ENCODE measurements at places on chromosomes 5 and 9. TPM values are rescaled to one million over a fixed set of nuclear protein-coding genes. Genes with fewer than 3 reads are reported as not detected.
A peak's percentile ranks its signal among the peaks of the same experiment; 100 is the strongest.

Gene BHMT2
- 0.64 TPM for total RNA-seq

GRCh38 chr9:33465596-33466564 is 7.8 kb downstream of the NOL6 start:
- H3K27ac ChIP-seq = no peak overlapping the region
- H3K4me1 ChIP-seq = no peaks in the 10 kb centered on the region
- no peaks in the 10 kb centered on the region for H3K27me3 ChIP-seq
- DNase-seq = no peak
- peaks cover 14% of the 10 kb centered on the region for H3K36me3 ChIP-seq

GRCh38 chr9:91073811-91074771 is 272.5 kb downstream of the SYK start:
- H3K4me3 ChIP-seq = no peak overlapping the region
- H3K27ac ChIP-seq = no peak overlapping the region
- DNase-seq = no peak
- peaks cover 9% of the 10 kb centered on the region for H3K27me3 ChIP-seq

GRCh38 chr9:93541581-93542349 is 34.6 kb upstream of the PHF2 start:
- H3K36me3 ChIP-seq = peaks cover 5% of the 10 kb centered on the region
- no peak overlapping the region for H3K4me3 ChIP-seq
- no peaks in the 10 kb centered on the region for H3K27me3 ChIP-seq
- H3K27ac ChIP-seq = no peak overlapping the region

Gene NXNL2
- 0.31 TPM for total RNA-seq

Gene CSNK1A1
- 213 TPM for total RNA-seq

Gene SEMA4D
- total RNA-seq = 65.3 TPM

Gene KCNT1
- total RNA-seq = 0.16 TPM

- peaks cover 2% of the 10 kb centered on the region for H3K4me1 ChIP-seq
- no peak overlapping the region for H3K4me3 ChIP-seq
- no peaks in the 10 kb centered on the region for H3K27me3 ChIP-seq
- DNase-seq = no peak
- H3K36me3 ChIP-seq = no peaks in the 10 kb centered on the region
Measured at GRCh38 chr5:160788102-160788660, 63.8 kb downstream of the ATP10B start.

DNA sequence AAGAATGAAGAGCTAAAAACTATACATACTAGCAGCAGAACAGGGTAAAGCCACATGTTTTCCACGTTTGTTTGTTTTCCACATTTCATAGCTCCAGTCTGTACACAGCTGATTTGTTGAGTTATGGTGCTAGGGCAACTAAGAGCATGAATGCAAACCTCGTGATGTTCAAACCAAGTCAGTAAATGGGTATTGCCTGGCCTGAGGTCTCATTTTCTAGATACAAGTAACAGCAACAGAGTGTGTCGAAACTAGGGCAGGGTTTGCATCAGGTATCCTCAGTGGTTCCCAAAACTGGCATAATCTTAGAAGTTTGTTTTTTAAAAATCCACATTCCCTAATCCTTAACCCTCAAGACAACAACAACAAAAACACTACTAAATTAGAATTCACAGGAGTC is 89.3 kb downstream of the CEMIP2 start:
- no peaks in the 10 kb centered on the region for H3K36me3 ChIP-seq
- peaks cover 5% of the 10 kb centered on the region for H3K4me1 ChIP-seq
- H3K27me3 ChIP-seq = no peaks in the 10 kb centered on the region
- H3K27ac ChIP-seq = no peak overlapping the region
- DNase-seq = no peak

GRCh38 chr5:140338336-140338735 is 8.1 kb downstream of the HBEGF start:
- no peak overlapping the region for H3K27ac ChIP-seq
- H3K4me1 ChIP-seq = no peaks in the 10 kb centered on the region
- DNase-seq = no peak
- peaks cover 2% of the 10 kb centered on the region for H3K36me3 ChIP-seq
- H3K4me3 ChIP-seq = no peak overlapping the region

GRCh38 chr5:61004448-61004847 is 59.4 kb downstream of the NDUFAF2 start:
- H3K27me3 ChIP-seq = no peaks in the 10 kb centered on the region
- peaks cover 1% of the 10 kb centered on the region for H3K36me3 ChIP-seq
- peaks cover 16% of the 10 kb centered on the region for H3K4me1 ChIP-seq
- no peak for DNase-seq
- H3K4me3 ChIP-seq = no peak overlapping the region

Gene EMB
- total RNA-seq = 31.1 TPM

GRCh38 chr9:27421577-27421976 is 102.5 kb upstream of the IFNK start:
- H3K4me3 ChIP-seq = no peak overlapping the region
- no peak overlapping the region for H3K27ac ChIP-seq
- peaks cover 15% of the 10 kb centered on the region for H3K36me3 ChIP-seq
- no peak for DNase-seq

Gene SPATA31C1
- total RNA-seq = not detected

GRCh38 chr9:87201351-87201751 is 254.0 kb upstream of the GAS1 start:
- H3K36me3 ChIP-seq = no peaks in the 10 kb centered on the region
- H3K4me1 ChIP-seq = no peaks in the 10 kb centered on the region
- DNase-seq = no peak
- H3K27ac ChIP-seq = no peak overlapping the region
- no peak overlapping the region for H3K4me3 ChIP-seq
- peaks cover 45% of the 10 kb centered on the region for H3K27me3 ChIP-seq

DNA sequence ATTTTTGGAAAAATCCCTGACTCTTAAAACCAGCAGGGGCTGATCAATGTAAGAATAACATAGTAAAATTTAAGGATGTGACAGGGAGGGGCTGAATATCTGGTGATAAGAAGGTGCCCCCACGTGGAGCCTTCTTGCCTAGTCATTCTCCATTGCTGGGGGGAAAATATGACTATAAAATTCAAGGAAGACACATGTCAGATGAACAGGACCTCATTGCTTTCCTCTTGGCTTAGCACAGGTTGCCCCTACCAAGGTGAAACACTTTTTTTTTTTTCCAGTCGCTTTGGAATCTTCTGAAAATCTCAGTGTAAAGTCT is 310.9 kb downstream of the EFNA5 start:
- no peaks in the 10 kb centered on the region for H3K36me3 ChIP-seq
- DNase-seq = no peak
- no peaks in the 10 kb centered on the region for H3K27me3 ChIP-seq
- no peaks in the 10 kb centered on the region for H3K4me1 ChIP-seq

- H3K27ac ChIP-seq = no peak overlapping the region
- no peaks in the 10 kb centered on the region for H3K36me3 ChIP-seq
- no peak for DNase-seq
- peaks cover 3% of the 10 kb centered on the region for H3K4me1 ChIP-seq
- no peak overlapping the region for H3K4me3 ChIP-seq
Measured at GRCh38 chr5:71782393-71782770, 63.3 kb downstream of the CARTPT start.

Gene TPRN
- total RNA-seq = 20.7 TPM

DNA sequence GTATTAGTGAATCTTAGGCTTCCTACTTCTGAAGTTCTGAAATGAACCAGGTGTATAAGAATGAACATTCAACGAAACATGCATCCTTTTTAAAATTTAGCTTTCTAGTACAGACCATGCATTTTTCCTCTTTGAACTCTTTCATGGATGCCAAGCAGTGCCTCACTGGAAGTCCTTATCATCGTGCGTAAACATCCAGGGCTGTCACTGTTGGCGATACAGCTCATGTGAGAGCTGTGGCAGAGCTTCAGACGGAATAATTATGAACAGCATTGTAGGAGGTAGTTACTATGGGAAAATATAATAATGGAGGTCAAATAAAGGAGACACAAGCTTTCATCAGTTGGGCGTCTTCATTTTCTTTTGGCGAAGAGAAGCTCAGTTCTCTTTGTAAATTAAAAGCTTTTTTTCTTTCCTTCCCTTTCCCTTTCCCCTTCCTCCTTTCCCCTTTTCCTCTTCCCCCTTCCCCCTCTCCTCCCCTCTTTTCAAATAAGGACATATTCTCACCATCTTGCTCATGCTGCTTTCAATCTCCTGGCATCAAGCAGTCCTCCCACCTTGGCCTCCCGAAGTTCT is 167.3 kb downstream of the KDM4C start:
- peaks cover 3% of the 10 kb centered on the region for H3K36me3 ChIP-seq
- no peak overlapping the region for H3K4me3 ChIP-seq
- peaks cover 33% of the 10 kb centered on the region for H3K4me1 ChIP-seq
- H3K27ac ChIP-seq = peak overlapping the region; percentile 61

GRCh38 chr9:134996591-134997530 is 79.1 kb upstream of the FCN1 start:
- no peaks in the 10 kb centered on the region for H3K36me3 ChIP-seq
- H3K27me3 ChIP-seq = peaks cover 10% of the 10 kb centered on the region
- no peaks in the 10 kb centered on the region for H3K4me1 ChIP-seq

Gene ZNF618
- total RNA-seq = 75.3 TPM

- DNase-seq = no peak
- no peak overlapping the region for H3K4me3 ChIP-seq
Measured at GRCh38 chr5:172796306-172796705, 25.3 kb upstream of the DUSP1 start.

Gene PDZD2
- 2.4 TPM for total RNA-seq

Gene ARL15
- total RNA-seq = 30.0 TPM

Gene RGMB
- 24.4 TPM for total RNA-seq

DNA sequence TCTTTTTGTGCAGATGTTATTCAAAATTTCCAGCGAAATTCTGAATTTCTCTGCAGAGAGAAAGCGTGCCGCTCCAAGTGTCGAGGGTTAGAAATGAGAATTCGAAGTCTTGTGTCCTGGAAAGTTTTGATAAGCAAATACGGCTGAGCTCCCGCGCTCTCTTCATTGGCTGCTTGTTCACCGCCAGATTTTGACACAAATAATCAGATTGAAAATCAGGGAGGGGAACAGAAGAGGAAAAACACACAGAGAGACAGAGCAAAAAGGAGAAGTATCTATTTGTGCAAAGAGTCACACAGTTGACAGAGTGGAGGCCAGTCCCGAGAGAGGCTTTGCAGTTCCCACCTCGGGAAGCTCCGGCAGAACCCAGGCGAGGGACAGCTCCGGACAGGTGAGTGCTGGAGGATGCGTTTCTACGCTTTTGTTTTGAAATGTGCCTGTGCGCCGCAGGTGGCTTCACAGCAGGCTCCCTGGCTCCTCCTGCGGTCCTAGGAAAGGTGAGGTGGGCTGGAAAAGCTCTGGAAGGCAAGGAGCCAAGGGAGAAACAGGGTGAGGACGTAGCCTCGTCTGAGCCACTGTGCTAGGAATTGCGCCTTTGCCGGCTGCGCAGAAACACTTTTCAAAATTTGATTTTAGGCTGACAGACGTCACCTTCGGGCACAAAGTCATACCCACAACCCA is at the start of gene GFI1B:
TSS of gene GFI1B (plus strand) at position 244 of the 681 bp plus-strand sequence. CDS start 7,985 bp downstream, outside the sequence.
- no peak within 1 kb of the TSS for H3K4me3 ChIP-seq
- DNase-seq = no peak
- H3K36me3 ChIP-seq = no peaks in the 10 kb centered on the region
- H3K4me1 ChIP-seq = peaks cover 7% of the 10 kb centered on the region

GRCh38 chr5:171316258-171317121 is 7.4 kb downstream of the TLX3 start:
- peaks cover 87% of the 10 kb centered on the region for H3K27me3 ChIP-seq
- no peaks in the 10 kb centered on the region for H3K36me3 ChIP-seq
- no peak overlapping the region for H3K4me3 ChIP-seq
- no peak overlapping the region for H3K27ac ChIP-seq
- DNase-seq = no peak
- H3K4me1 ChIP-seq = peaks cover 2% of the 10 kb centered on the region

DNA sequence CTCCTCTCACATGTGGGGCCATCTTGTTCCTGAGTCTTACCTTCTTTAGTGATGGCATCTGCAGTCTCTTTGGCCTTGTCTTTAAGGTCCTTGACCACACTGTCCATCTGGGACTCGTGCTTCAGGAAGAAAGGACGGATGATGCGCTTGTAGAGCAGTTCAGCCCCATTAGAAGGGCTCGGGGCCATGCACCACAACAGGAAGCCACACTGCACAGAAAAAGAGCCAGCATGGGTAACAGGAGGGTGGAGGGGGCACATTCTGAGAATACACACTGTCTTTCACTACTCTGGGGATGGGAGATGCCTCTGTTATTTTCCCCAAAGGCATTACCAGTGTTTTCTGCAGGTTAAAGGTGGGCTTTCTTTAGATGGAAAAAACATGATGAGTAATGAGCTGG is 25.9 kb downstream of the SRP19 start:
- no peak overlapping the region for H3K4me3 ChIP-seq
- no peaks in the 10 kb centered on the region for H3K4me1 ChIP-seq
- H3K27me3 ChIP-seq = no peaks in the 10 kb centered on the region
- H3K36me3 ChIP-seq = peaks cover 15% of the 10 kb centered on the region
- no peak overlapping the region for H3K27ac ChIP-seq

Gene KCNV2
- total RNA-seq = not detected

- H3K27me3 ChIP-seq = no peaks in the 10 kb centered on the region
- peaks cover 2% of the 10 kb centered on the region for H3K36me3 ChIP-seq
- H3K4me1 ChIP-seq = no peaks in the 10 kb centered on the region
- DNase-seq = no peak
- H3K27ac ChIP-seq = no peak overlapping the region
Measured at GRCh38 chr9:94767331-94768072, 41.0 kb downstream of the AOPEP start.

GRCh38 chr5:41542183-41542582 is 31.8 kb upstream of the PLCXD3 start:
- no peak overlapping the region for H3K4me3 ChIP-seq
- H3K36me3 ChIP-seq = no peaks in the 10 kb centered on the region
- H3K4me1 ChIP-seq = no peaks in the 10 kb centered on the region
- no peaks in the 10 kb centered on the region for H3K27me3 ChIP-seq
- H3K27ac ChIP-seq = no peak overlapping the region
- DNase-seq = no peak

- H3K27me3 ChIP-seq = no peaks in the 10 kb centered on the region
- no peak overlapping the region for H3K27ac ChIP-seq
- H3K36me3 ChIP-seq = no peaks in the 10 kb centered on the region
- DNase-seq = no peak
- peaks cover 2% of the 10 kb centered on the region for H3K4me1 ChIP-seq
Measured at GRCh38 chr9:106423575-106423974, 439.4 kb upstream of the ZNF462 start.

Gene SELENOP
- 86.3 TPM for total RNA-seq

- no peaks in the 10 kb centered on the region for H3K36me3 ChIP-seq
- no peak for DNase-seq
- no peak overlapping the region for H3K27ac ChIP-seq
- H3K27me3 ChIP-seq = no peaks in the 10 kb centered on the region
- H3K4me3 ChIP-seq = no peak overlapping the region
Measured at GRCh38 chr9:116661037-116661954, 25.8 kb upstream of the TRIM32 start.

DNA sequence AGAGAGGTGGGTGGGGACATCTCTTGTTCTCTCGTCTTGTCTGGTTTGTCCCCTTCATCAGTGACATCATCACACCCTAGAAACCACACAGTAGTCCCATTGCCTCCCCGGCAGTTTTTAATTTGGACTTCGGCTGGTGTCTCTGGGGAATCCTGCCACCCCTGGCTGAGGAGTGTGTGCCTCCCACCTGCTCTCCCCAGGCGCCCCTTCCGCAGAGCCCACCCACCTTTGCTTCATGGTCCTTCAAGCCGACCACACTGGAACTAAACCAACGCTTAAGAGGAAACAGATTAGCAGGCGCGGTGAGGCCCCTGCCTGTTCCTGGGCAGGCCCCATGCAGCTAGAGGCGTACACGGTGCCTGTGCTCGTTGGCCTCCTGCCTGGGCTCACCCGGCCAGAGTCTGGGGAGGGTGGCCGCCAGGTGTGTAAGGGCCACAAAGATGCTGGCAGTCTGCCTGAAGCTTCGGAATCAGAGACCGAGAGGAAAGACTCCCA is 107.6 kb upstream of the SPRY4 start:
- H3K4me3 ChIP-seq = no peak overlapping the region
- H3K36me3 ChIP-seq = no peaks in the 10 kb centered on the region
- no peak overlapping the region for H3K27ac ChIP-seq
- H3K27me3 ChIP-seq = peaks cover 4% of the 10 kb centered on the region

Measured in progenitor cell of endocrine pancreas (in vitro differentiated cells).